Ecto neural progenitor cell (in vitro differentiated cells): ENCODE measurements at places on chromosomes 16 and 17.
A peak's percentile ranks its signal among the peaks of the same experiment; 100 is the strongest.

- DNase-seq: no peak
These were observed 15.6 kb upstream of the UTP6 start for GRCh38 chr17:31917065-31917529.

DNA sequence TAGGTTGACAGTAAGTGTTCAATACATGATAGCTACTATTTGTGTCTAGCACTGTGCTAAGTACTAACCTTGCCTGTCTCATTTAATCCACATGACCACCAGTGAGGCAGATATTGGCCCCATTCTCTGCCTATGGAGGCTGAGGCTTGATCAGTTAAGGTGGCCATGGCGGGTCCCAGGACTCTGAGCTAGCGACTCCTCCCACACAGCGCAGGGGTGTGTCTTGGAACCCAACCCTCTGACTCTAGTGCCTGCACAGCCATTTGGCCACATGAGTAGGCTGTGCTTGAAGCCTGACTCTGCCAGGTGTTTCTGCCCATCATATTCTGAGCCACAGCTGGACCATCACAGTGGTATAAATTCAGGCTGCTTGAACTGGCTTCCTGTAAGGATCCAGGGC is 6.4 kb downstream of the NHERF1 start:
- no peak for DNase-seq

GRCh38 chr17:1705004-1705403 is 5.2 kb downstream of the TLCD2 start:
- DNase-seq: no peak

- DNase-seq: no peak
These were observed 568 bp downstream of the GAS2L2 start for GRCh38 chr17:35752471-35752870.

DNA sequence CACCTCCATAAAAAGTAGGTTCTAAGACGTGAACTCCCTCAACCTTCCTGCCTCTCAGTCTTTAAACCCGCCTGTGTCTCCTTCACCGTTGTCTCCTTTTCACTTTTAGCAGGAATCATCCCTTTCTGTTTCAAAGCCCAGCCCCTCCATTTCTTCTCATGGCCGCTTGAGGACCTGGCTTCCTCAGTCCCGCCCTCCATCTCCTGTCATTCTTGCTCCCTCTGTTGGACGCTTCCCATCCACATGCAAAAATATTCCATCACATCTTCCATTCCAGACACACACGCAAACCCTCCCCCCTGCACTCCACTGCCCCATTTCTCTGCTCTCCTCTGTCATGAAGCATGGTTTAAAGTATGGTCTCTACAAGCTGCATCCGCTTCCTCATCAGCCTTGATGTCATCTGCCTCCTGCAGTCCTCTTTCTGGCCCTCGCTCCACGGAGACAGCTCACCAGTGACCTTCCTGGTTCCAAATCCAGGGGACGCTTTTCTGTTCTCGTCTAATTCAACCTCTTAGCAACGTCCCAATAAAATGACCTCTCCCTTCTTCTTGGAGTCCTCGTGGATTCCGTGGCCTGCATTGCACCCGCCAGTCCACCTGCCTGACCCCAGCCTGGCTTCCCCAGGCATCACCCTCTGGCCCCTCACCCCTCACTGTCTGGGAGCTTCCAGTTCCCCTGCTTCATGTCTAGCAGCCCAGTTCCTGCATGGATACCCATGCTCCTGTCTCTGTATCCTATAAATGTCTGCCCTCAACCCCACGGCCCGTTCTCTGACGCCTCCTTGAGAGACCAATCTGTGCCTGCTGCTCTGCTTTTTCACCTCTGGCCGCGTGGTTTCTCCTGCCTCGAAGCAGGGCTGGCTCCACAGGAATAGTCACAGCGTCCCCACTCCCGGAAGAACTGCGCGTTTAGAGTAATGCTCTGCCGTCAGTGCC is 26.2 kb downstream of the ANKRD40 start:
- DNase-seq: no peak

DNA sequence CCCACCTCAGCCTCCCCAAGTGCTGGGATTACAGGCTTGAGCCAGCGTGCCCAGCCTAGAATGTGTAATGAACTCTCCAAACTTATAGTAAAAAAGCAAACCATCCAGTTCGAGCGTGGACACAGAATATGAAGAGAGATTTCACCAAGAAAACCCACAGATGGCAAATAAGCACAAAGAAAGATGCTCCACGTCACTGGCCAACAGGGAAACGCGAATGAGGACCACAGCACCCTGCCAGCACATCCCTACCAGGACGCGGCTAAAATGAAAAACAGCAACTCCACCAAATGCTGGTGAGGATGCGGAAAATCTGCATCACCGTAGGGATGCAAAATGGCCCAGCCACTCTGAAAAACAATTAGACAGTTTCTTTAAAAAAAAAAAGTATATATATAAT is 1.4 kb downstream of the MVD start:
- no peak for DNase-seq

- DNase-seq: peak; percentile 91
These were observed 25.2 kb upstream of the USP36 start for GRCh38 chr17:78865682-78866390.
